KBM-7 (cell line): ENCODE measurements at places on chromosomes 5 and 9.

GRCh38 chr5:51908215-51908614, 525.0 kb downstream of the ISL1 start:
- DNase-seq: no peak

DNA sequence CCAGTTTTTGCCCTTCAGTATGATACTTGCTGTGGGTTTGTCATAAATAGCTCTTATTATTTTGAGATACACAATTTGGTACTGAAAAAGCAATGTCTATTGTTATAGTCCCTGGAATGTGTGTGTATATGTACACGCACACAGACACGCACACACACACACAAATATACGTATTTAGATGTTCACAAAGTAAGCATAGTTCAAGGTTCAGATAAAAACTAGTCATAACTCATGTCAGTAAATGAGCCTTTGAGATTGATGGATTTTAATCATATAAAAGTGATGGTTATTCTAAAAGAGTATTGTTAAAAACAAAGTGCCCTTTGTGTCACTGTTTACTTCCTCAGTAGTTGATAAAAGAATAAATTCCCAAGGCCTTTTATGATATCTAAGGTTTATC, 147.3 kb downstream of the PARP8 start:
- DNase-seq: no peak

- DNase-seq: peak; percentile 94
Observed at GRCh38 chr5:53730943-53731342, 170.5 kb downstream of the NDUFS4 start.

DNA sequence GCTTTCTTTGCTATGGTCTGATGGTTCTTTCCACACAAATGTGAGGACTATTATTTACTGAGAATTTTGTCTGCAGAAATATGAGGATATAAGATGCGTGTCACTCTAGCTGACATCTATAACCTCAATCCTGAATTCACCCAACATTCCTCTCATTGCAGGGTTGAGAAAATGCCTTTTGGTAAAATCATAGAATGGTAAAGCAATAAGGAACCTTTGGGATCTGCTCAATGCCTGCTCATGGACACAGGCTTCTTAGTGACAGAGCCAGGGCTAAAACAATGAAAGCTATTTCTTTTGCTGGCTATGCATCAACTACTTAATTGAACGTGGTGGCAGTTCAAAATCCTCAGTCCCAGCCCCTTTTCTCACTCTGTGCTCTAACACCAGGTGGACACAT, 199.6 kb downstream of the GAS1 start:
- no peak for DNase-seq

GRCh38 chr9:860706-861105, 19.2 kb downstream of the DMRT1 start:
- DNase-seq: no peak

GRCh38 chr5:151318850-151319732, 15.5 kb upstream of the SLC36A3 start:
- peak; percentile 20 for DNase-seq

DNA sequence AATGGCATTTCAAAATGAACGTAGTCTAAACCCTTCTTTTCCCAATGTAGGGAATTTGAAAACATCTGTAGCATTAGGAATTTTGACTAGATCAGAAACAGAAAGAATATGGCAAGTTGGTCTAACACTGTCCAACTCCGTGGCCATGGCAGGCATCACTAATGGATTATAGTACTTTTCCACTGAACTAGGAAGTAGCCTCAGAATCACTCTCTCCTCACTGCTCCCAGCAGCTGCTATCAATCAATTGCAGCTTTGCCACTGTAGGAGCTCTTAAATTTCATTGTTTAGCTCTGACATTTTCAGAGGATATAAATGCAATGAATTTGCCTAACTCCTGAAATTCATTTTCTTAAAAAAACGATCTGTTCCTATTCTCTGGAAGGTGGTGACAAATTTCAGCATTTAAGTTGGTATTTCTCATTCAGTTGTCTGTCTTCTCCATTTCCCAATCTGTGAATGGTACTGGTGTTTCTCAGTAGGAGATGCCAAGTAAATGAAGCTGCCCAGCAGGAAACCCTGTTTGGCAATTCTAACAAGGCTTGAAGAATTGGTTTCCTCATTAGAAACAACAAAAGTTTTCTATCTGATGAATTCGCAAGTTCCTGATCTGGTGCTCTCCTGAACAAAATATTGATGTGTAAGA, 64.7 kb downstream of the TLR4 start:
- no peak for DNase-seq

GRCh38 chr9:123742009-123742767, 187.7 kb downstream of the DENND1A start:
- no peak for DNase-seq

GRCh38 chr5:117486879-117487391, 912.3 kb upstream of the SEMA6A start:
- no peak for DNase-seq

DNA sequence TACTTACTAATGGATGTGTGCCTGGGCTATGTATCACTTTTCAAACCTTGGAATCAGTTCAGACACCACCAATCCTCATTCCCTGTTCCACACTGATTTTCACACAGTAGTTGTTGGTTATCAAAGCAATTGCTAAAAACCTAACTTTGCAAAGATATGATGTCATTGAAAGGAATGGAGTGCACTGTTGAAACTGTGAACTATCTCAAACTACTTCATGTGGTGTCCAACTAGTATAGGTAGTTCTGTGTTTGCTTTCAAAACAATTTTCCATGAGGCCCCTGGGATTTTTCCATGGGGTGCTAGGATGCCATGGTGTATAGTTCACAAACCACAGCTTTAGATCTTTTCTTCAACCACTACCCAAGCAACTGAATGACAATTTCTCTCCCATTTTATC, 17.8 kb downstream of the INIP start:
- no peak for DNase-seq

DNA sequence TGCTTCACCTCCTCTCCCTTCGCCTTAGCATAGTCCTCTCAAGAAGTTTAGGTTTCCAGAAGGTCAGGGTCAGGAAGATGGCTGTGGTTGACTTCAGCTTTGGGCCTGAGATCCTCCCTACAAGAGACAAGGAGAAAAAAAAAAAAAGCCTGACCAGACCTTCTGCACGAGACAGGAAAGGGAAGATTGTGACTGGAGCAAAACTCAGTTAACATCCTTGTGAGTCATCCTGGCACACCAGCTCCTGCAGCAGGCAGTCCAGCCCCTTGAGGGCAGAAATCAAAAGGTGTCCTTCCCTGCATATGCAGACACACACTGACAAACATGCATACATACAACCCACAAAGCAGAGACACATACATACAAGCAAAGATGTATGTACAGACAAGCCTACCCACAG, 18.0 kb upstream of the ENHO start:
- no peak for DNase-seq

DNA sequence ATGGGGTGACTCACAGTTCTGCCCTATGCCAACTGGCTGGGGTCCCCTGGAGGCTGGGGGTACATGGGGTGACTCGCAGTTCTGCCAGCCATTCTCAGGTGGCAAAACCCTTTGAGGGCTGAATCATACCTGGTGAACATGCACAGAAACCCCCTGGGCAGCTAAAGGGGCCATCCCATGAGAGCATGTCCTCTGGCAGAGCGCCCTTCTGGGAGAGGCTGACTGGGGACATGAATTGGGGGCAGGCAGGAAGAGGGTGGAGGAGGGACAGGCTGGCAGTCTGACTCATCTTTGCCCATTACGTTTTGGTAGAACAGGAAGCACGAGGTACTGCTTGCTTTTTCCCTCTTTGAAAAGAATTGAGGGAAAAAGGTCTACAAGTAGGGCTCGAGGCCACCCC, 16.7 kb downstream of the TRAF1 start:
- DNase-seq: no peak

GRCh38 chr9:36717276-36717675, 144.6 kb downstream of the MELK start:
- no peak for DNase-seq

GRCh38 chr5:157729858-157730257, 1.4 kb upstream of the THG1L start:
- no peak for DNase-seq

DNA sequence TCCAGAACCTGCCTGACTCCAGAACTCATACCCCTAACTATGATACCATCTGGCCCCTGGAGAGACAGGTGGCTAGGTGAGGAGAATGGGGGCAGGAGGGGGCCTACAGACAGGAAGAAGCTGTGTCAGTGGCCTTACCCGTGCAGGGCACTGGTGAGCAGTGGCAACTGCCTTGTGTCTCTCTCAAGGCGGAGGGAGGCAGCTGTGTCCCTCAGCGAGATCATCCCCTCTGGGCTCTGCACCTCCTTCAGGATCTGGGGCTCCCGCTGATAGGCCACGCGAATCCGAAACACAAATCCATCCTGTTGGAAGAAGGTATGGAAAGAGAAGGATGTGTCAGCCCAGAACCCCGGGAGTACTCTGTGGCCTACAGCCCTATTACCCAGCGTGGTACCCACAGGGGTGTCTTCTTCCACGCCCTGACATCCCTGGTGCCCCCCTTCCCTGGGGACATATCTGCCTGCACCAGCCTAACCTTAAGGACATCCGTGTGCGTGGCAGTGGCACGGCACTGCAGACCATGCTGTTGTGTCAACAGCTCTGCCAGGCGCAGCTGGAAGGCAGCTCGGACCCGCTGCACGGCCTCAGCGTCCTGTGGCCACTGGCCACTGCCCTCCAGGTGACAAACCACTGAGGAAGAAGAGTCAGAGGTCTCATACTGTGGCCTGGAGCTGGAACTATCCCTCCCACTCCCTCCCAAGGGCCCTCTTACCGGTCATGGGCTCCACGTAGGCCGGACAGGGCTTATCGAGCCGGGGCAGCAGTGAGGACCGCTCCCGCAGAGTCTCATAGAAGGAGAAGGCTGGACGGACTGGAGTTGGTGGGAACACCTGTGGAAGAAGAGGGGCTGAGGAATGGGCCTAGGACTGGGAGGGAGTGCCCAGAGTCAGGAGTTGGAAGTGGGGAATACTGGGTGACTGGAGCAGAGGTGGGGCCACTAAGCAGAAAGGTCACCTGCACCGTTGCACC, 7.8 kb downstream of the NOL6 start:
- no peak for DNase-seq

GRCh38 chr5:92364986-92365550, 982.0 kb upstream of the ARRDC3 start:
- no peak for DNase-seq
